ENCODE measurements at places on chromosomes 12 and 14. TPM values are rescaled to one million over a fixed set of nuclear protein-coding genes. Genes with fewer than 3 reads are reported as not detected.
A peak's percentile ranks its signal among the peaks of the same experiment; 100 is the strongest.

DNA sequence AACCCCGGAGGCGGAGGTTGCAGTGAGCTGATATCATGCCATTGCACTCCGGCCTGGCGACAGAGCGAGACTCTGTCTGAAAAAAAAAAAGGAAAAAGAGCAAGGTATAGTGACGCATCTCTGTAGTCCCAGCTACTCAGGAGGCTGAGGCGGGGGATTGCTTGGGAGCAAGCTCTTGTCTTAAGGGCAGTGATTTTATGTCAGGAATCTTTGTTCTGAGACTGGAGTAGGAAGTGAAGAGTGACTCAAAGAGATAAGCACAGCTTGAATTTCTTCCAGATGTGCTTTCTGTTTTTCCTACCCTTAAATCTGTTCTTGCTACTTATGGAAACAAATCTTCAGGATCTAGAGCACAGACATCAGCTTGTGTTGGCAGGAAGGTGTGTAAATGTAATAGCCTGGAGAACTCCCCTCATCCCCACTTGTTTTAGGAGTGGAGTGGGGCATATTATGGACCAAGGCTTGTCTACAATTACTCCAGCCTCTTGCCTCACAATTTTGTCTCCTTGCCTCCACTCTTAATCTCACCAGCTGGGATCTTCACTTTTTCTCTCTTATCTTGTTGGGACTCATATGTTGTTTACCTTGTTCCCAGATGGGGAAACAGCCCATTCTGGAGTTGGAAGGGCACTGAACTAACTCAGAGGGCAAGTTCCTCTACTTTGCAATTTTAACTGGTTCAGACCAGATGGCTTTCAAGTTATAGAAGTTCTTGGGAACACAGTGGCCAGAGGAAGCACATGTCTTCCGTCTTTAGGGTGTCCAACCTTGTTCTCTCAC is 7.5 kb downstream of the TMED2 start:
- DNase-seq: no peak
- H3K36me3 ChIP-seq: no peaks in the 10 kb centered on the region
- no peak overlapping the region for H3K4me3 ChIP-seq
- no peaks in the 10 kb centered on the region for H3K27me3 ChIP-seq

- no peaks in the 10 kb centered on the region for H3K36me3 ChIP-seq
- DNase-seq: peak; percentile 30
- H3K27ac ChIP-seq: no peak overlapping the region
- H3K4me1 ChIP-seq: peaks cover 8% of the 10 kb centered on the region
- no peaks in the 10 kb centered on the region for H3K27me3 ChIP-seq
Observed at GRCh38 chr12:94676031-94676641, 25.8 kb upstream of the TMCC3 start.

DNA sequence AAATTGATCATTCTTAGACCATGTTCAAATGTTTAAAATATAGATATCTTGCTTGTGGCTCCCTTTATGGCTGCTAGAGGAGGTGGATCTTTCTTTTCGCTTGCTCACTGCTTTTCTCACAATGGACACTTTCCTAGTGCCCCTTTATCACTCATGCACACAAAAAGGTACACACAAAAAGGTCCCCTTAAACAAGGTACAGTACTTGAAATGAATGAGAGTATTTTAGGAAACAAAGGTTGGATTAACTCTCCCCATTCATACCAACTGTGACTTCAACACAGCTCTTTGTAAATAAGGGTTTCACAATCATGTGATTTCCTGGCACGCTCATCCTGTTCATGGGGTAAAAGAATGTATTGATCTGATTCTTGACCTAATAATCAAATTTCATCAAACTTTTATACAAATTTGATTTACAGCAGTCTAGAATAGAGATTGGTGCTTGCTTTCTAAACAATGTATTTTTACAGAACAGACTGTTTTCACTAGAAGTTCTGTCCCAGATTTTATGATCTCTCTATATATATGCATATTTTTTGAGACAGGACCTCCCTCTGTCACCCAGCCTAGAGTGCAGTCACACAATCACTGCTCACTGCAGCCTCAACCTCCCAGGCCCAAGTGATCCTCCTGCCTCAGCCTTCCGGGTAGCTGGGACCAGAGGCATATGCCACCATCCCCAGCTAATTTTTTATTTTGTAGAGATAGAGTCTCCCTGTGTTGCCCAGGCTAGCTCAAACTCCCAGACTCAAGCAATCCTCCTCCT is 34.4 kb upstream of the EPS8 start:
- no peaks in the 10 kb centered on the region for H3K27me3 ChIP-seq
- H3K4me3 ChIP-seq: no peak overlapping the region
- no peak for DNase-seq
- H3K36me3 ChIP-seq: no peaks in the 10 kb centered on the region
- H3K27ac ChIP-seq: no peak overlapping the region

- no peak overlapping the region for H3K4me3 ChIP-seq
- no peak overlapping the region for H3K27ac ChIP-seq
- DNase-seq: no peak
- no peaks in the 10 kb centered on the region for H3K36me3 ChIP-seq
Observed at GRCh38 chr14:33848706-33849454, 102.0 kb downstream of the EGLN3 start.

GRCh38 chr14:69535230-69535848 is 39.3 kb downstream of the CCDC177 start:
- no peaks in the 10 kb centered on the region for H3K27me3 ChIP-seq
- no peaks in the 10 kb centered on the region for H3K36me3 ChIP-seq
- peak; percentile 28 for DNase-seq
- no peaks in the 10 kb centered on the region for H3K4me1 ChIP-seq
- no peak overlapping the region for H3K4me3 ChIP-seq
- H3K27ac ChIP-seq: no peak overlapping the region

- no peaks in the 10 kb centered on the region for H3K36me3 ChIP-seq
- no peaks in the 10 kb centered on the region for H3K4me1 ChIP-seq
- H3K4me3 ChIP-seq: no peak overlapping the region
- H3K27ac ChIP-seq: no peak overlapping the region
Observed at GRCh38 chr14:56494167-56494566, 85.4 kb upstream of the TMEM260 start.

DNA sequence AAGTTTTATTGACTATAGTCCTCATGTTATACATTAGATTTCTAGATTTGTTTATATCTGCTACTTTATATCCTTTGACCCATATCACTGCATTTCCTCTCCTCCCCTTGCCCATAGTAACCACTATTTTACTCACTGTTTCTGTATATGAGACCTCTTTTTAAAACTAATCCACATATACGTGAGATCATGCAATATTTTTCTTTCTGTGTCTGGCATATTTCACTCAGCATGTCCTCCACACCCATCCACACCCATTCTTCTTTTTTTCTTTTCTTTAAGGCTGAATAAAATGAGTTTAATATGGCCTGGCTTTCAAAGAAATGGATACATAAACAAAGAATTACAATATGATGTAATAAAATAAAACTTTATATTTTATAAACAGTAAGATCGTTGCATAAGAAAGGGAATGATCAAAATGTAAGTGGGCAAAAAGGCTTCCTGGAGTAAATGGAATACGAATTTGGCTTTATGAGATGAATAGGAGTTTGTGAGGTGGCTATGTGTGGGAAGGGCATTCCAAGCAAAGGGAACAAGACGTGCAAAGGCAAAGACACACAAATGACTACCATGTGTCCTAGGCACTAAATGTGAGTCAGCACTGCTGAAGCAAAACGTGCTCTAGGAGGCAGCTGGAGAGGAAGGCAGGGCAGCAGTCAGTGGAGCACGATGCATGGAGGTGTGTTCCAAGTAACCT is 53.2 kb upstream of the HIF1A start:
- no peak overlapping the region for H3K27ac ChIP-seq
- H3K4me3 ChIP-seq: no peak overlapping the region
- no peaks in the 10 kb centered on the region for H3K4me1 ChIP-seq
- H3K36me3 ChIP-seq: no peaks in the 10 kb centered on the region
- no peaks in the 10 kb centered on the region for H3K27me3 ChIP-seq
- DNase-seq: no peak

GRCh38 chr12:108309674-108310312 is 29.3 kb downstream of the CMKLR1 start:
- H3K4me3 ChIP-seq: no peak overlapping the region
- H3K36me3 ChIP-seq: no peaks in the 10 kb centered on the region
- H3K27me3 ChIP-seq: no peaks in the 10 kb centered on the region
- H3K27ac ChIP-seq: no peak overlapping the region
- no peaks in the 10 kb centered on the region for H3K4me1 ChIP-seq

DNA sequence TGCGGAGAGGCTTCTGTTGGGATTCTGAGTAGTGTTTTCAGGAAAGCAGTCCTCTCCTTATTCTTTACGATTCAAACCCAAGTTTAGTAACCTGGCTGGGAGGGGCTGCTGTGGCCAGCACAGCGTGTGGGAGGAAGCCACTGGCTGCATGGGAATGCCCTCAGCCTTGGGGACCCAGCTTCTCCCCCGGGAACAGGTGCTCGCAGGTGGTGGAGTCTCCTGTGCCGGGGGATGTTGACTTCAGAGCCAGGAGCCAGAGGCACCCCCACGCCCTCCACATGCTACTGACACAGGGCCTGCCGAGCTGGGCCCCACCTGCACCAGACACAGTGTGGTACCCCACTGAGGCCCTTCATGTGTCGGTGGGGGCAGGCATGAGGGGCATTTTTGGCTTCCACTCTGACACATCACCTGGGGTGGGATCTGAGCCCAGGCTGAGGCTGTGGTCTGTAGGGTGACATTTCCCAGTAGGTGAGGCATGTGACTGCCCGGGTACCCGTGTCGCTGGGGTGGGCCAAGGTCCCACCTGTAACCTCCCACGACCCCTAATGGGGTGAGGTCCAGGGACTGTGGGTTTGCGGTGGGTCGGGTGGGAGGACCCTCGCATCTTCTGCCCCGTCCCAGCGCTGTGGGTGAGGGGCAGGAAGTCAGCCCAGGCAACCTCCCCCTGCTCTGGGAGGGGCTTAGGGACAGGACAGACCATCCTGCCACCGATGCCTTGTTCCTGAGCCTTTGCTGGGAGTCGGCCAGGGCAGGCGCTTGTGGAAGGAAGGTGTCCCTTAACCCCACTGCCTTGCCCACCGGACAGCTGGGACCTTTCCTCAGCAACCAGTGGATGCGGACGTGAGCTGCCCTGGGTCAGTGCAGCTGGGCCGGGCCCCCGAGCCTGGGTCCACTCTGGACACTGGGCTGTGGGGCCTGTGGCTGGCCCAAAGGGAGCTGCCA is 26.5 kb downstream of the MTA1 start:
- H3K4me1 ChIP-seq: no peaks in the 10 kb centered on the region
- no peaks in the 10 kb centered on the region for H3K27me3 ChIP-seq
- H3K27ac ChIP-seq: no peak overlapping the region

GRCh38 chr12:55673638-55674037 is 34.1 kb downstream of the ITGA7 start:
- H3K4me3 ChIP-seq: no peak overlapping the region
- DNase-seq: no peak
- H3K36me3 ChIP-seq: no peaks in the 10 kb centered on the region
- H3K4me1 ChIP-seq: no peaks in the 10 kb centered on the region
- no peak overlapping the region for H3K27ac ChIP-seq

- no peak for DNase-seq
- H3K27me3 ChIP-seq: no peaks in the 10 kb centered on the region
- no peak overlapping the region for H3K27ac ChIP-seq
- H3K36me3 ChIP-seq: no peaks in the 10 kb centered on the region
- H3K4me3 ChIP-seq: no peak overlapping the region
Observed at GRCh38 chr12:129145381-129145780, 292.1 kb downstream of the GLT1D1 start.

DNA sequence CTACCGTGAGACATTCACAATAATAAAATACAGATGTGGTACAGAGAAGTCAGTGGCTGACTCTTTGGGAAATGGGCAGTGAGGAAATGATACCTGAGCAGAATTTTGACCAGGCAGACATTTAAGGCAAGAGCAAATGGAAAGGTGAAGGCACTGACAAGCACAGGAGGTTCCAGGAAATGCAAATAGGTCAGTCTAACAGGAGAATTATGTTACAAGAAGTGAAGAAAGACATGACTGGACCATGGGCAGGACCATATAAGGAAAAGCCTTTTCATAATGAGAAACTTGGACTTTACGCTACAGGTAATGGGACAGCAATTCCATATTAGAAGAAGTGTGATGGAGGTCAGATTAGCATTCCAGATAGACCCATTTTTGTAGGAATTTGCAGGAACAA is 338.9 kb downstream of the PDZRN4 start:
- no peaks in the 10 kb centered on the region for H3K36me3 ChIP-seq
- no peak for DNase-seq
- H3K4me3 ChIP-seq: no peak overlapping the region
- no peak overlapping the region for H3K27ac ChIP-seq

- H3K4me3 ChIP-seq: no peak overlapping the region
- no peaks in the 10 kb centered on the region for H3K27me3 ChIP-seq
- H3K27ac ChIP-seq: no peak overlapping the region
- no peaks in the 10 kb centered on the region for H3K36me3 ChIP-seq
- DNase-seq: no peak
- H3K4me1 ChIP-seq: no peaks in the 10 kb centered on the region
Observed at GRCh38 chr14:22489957-22490950, 98.8 kb downstream of the DAD1 start.

DNA sequence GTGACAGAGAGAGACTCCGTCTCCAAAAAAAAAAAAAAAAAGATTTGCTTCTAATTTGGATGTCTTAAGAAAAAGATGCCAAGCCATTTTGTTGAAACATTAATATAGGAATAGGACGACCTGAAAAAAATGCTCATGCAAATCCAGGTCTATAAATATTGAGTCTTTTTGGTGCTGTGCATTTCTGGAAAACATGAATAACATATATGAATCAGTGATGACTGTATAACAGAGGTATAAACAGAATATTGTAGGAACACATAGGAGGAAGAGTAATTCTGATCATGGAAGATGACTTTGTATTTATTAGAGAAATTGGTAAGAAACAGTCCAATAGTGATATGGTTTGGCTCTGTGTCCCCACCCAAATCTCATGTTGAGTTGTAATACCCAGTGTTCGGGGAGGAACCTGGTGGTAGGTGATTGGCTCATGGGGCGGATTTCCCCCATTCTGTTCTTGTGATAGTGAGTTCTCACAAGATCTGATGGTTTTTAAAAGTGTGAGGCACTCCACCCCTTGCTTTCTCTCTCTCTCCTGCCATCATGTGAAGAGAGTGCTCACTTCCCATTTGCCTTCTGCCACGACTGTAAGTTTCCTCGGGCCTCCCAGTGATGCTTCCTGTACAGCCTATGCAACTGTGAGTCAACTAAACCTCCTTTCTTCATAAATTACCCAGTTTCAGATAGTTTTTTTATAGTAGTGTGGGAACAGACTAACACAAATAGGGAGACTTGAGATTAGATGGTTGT is 3.0 kb upstream of the SRSF5 start:
- no peaks in the 10 kb centered on the region for H3K36me3 ChIP-seq
- DNase-seq: no peak
- H3K4me3 ChIP-seq: no peak overlapping the region

- H3K4me3 ChIP-seq: no peak overlapping the region
- no peaks in the 10 kb centered on the region for H3K27me3 ChIP-seq
- no peak for DNase-seq
- H3K27ac ChIP-seq: no peak overlapping the region
- H3K4me1 ChIP-seq: no peaks in the 10 kb centered on the region
Observed at GRCh38 chr12:70427611-70428010, 61.5 kb downstream of the KCNMB4 start.

MYF6 gene
- total RNA-seq: not detected

GPR84 gene
- total RNA-seq: 0.34 TPM

ACRBP gene
- 1.6 TPM for total RNA-seq

RDH16 gene
- total RNA-seq: 0.64 TPM

ANKS1B gene
- 12.6 TPM for total RNA-seq

MLF2 gene
- total RNA-seq: 64.1 TPM

SIRT4 gene
- total RNA-seq: 1.4 TPM

GALNT9 gene
- 2.9 TPM for total RNA-seq

Data from ovary (tissue), 10 donors.